ENCODE measurements at places on chromosomes 5 and 9.

GRCh38 chr9:84153885-84154284, 173.3 kb downstream of the RMI1 start:
- no peaks in the 10 kb centered on the region for H3K36me3 ChIP-seq
- no peak for DNase-seq
- H3K27me3 ChIP-seq: peaks cover 6% of the 10 kb centered on the region
- H3K27ac ChIP-seq: no peak overlapping the region
- H3K4me1 ChIP-seq: no peaks in the 10 kb centered on the region

DNA sequence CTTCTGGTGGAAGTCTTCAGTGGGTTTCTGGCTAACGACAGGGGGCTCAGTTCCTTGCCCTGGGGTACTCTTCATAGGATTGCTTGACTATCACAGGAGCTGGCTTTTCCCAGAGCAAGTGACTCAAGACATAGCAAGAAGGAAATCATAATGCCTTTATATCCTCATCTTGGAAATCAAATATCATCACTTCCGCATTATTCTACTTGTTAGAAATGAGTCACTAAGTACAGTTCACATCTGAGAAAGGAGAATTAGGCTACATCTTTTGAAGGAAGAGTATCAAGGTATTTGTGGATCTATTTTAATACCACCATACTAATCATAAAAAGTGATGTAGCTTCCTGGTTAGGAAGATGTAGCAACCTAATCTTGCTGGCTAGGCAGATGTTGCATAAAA, 148.2 kb upstream of the RAI14 start:
- H3K27ac ChIP-seq: no peak overlapping the region
- no peaks in the 10 kb centered on the region for H3K36me3 ChIP-seq
- no peak overlapping the region for H3K4me3 ChIP-seq
- H3K4me1 ChIP-seq: no peaks in the 10 kb centered on the region

GRCh38 chr9:83584995-83585394, 37.9 kb upstream of the IDNK start:
- peaks cover 2% of the 10 kb centered on the region for H3K36me3 ChIP-seq
- no peak overlapping the region for H3K4me3 ChIP-seq
- no peaks in the 10 kb centered on the region for H3K27me3 ChIP-seq
- DNase-seq: no peak
- H3K4me1 ChIP-seq: peaks cover 8% of the 10 kb centered on the region

- peak; percentile 55 for DNase-seq
- H3K27ac ChIP-seq: peak overlapping the region; percentile 97
- peaks cover 3% of the 10 kb centered on the region for H3K27me3 ChIP-seq
Observed at GRCh38 chr9:133347515-133347984, 381 bp downstream of the MED22 start.

- H3K36me3 ChIP-seq: no peaks in the 10 kb centered on the region
- H3K4me1 ChIP-seq: no peaks in the 10 kb centered on the region
- H3K4me3 ChIP-seq: no peak overlapping the region
- DNase-seq: no peak
Observed at GRCh38 chr9:90485028-90485427, 157.6 kb downstream of the DIRAS2 start.

DNA sequence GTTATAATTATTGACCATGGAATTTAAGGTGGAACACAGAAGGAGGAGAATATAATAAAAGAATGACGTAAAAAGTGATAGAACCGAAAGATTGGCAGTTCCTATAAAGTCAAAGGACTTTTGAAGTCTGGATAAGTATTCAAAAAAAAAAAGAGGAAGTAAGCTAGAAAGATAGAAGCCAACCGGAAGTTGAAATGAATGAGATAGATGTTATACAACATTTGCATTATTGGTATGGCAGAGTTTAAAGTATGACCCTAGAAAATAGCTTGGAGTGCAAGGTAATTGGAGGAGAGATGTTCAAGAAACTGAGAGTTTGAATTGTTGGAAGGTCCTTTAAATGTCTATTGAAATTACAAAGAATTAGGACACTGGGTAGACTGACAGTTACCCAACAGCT, 293.6 kb downstream of the FER start:
- H3K27me3 ChIP-seq: no peaks in the 10 kb centered on the region
- H3K4me1 ChIP-seq: no peaks in the 10 kb centered on the region
- no peak overlapping the region for H3K4me3 ChIP-seq
- no peak for DNase-seq
- H3K36me3 ChIP-seq: no peaks in the 10 kb centered on the region

- peaks cover 6% of the 10 kb centered on the region for H3K36me3 ChIP-seq
- H3K4me1 ChIP-seq: no peaks in the 10 kb centered on the region
- DNase-seq: no peak
Observed at GRCh38 chr5:54083851-54084250, 226.5 kb downstream of the ARL15 start.

All from activated naive CD8-positive, alpha-beta T cell treated with anti-CD3 and anti-CD28 coated beads, Interleukin-2, amount 50 U/mL, for 24 hours (primary cell).